ENCODE measurements at places on chromosomes 13 and 19.

GRCh38 chr13:87676254-87677042 lies 5.3 kb downstream of the SLITRK5 start:
- no peak for DNase-seq

DNA sequence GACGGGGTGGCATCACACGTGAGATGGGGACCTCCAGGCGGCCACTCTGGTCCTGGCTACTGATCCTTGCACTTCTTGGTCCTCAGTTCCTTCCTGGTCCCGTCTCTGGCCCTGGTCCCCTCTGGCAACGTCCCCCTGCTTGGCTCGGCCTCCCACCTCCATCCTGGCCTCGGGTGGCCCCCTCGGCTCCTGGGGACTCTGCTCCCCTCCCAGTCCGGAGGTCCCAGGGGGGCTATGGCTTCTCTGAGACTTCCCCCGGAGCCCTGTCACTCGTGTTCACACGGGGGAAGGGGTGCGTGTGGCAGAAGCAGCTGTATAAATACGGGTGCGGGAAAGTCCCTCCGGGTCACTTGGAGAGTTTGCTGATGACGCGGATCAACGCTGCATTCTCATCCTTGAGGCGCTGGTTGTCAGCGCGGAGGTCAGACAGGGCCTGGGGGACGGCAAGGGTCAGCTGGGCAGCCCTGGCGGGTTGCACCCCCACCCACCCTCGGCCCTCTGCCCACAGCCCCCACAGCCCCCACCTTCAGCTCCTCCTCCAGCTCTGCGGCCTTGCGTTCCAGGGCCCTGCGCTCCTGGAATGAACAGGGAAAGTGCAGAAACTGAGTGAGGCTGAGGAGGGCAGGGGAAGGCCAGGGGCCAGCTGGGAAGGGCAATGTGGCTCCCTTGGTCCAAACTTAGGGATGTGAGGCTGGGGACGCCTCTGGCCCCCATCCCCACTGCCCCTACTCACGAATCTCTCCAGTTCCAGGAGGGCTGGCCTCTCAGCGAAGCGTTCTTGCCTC lies 15.6 kb downstream of the EPS8L1 start:
- DNase-seq: no peak

GRCh38 chr13:71015516-71015915 lies 851.5 kb downstream of the DACH1 start:
- no peak for DNase-seq

- DNase-seq: no peak
These were observed 53.6 kb downstream of the ZAR1L start for GRCh38 chr13:32261567-32261966.

- DNase-seq: no peak
These were observed 927 bp upstream of the SDHAF1 start for GRCh38 chr19:35993923-35994598.

GRCh38 chr19:39355253-39355652 lies 13.0 kb downstream of the SAMD4B start:
- DNase-seq: no peak

GRCh38 chr13:81199956-81200355 lies 859.0 kb upstream of the SPRY2 start:
- DNase-seq: no peak

- no peak for DNase-seq
These were observed 50.7 kb downstream of the CDADC1 start for GRCh38 chr13:49298416-49298815.

GRCh38 chr19:14434543-14435319 lies 1.6 kb downstream of the PKN1 start:
- no peak for DNase-seq

DNA sequence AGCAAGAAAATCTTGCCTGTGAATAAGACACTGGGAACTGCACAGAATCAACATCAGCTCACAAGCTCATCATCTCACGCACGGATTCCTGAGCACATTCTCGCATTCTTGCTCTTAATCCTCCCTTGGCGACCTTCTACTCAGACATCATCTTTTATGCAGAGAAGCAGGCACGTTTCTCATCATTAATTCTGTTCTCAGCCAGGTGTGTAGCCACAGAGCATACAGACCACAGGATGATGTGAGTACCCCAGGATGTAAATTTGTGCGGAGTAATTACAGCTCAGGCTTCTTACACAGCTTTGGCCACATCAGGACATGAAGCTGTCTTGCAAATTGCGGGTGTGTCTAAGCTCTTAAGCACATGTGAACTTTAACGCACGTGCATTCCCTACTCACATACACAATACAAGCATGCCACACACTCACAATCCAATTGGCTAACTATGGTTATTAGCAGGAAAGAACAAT lies 36.5 kb upstream of the SACS start:
- DNase-seq: no peak

GRCh38 chr13:77028202-77028601 lies 1.2 kb upstream of the FBXL3 start:
- no peak for DNase-seq
